GM19239 (cell line): ENCODE measurements at places on chromosomes 1 and 21.
A peak's percentile ranks its signal among the peaks of the same experiment; 100 is the strongest.

- DNase-seq, result peak; percentile 90
Measured at GRCh38 chr1:2194319-2194897, at the start of gene FAAP20. FAAP20 (minus strand) TSS chr1:2194772; CDS start chr1:2194749, 23 bp downstream.

- DNase-seq, result no peak
Measured at GRCh38 chr1:56654126-56654923, 9.2 kb downstream of the PRKAA2 start.

DNA sequence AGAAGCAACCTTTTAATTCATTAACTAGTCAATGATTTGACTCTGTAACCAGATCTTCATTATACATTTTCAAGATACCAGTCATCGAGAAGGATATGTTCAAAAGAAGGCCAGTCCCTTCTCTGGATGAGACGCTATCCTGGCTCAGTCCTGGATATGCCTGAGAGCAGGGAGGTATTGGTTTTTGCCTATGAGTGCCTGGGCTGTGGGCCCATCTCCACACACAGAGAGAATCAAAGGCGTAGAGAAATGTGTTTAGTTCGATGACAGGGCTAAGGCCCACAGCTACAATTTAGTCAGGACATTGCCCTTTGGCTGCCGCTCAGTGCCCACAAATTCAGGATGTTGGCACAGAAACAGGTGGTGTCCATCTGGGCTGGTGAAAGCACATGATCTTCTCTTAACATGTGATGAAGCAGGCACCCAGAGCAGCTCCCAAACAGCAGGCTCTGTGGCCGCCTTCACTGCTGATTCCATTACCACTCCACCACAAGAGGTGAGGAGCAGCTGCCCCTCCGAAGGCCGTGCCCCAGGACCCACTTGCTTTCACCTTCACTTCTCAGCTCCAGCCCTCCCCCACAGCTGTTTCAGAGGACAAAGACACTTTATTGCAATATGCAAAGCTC, 24.7 kb downstream of the ACKR1 start:
- DNase-seq, result no peak

DNA sequence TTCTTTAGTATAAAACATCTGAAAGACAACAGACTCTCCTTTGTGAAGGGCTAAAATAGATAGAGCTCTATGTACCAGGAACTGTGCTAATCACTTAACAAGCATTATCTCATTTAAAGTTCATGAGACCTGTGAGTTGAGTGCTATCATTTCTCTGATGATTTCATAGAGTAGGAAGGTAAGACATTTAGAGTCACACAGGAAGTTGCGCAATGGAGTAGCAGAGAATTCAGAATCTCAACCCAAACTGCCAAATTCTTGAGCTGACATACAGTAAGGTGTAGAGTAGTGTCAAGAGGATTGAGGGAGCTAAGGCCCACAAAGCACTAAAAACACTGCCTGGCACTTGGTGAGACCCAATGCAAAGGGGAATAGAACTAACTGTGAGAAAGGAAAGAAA, 384.3 kb downstream of the NTNG1 start:
- DNase-seq, result no peak

DNA sequence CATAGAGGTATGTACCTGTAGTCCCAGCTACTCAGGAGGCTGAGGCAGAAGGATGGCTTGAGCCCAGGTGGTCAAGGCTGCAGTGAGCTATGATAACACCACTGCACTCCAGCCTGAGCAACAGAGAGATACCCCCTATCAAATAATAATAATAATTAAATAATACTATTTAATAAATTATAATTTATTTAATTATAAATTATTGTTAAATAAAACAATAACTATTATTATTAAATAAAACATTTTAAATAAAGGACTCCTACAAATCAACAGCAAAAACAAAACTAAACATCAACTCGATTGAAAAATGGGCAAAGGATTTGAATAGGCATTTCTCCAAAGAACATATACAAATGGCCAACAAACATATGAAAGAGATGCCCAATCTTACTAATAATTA, 65.8 kb upstream of the TBX15 start:
- no peak for DNase-seq

DNA sequence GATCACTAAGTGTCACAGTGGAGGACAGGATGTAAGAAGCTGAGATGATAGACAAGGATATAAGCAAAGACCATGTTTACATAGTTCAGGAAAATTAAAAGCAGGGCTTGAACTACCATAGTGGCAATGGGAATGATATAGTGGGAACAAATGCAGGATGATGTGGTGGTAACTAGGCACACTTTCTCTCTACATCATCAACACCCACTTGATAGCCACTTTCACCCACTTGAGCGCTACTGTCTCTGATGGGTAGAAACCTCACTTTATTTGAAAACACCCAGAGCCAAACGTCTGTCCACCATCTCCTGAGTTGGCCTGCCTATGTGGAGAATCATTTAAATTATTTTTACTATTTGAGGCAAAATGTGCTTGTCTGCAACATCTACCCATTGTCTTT, 305.0 kb upstream of the ST6GALNAC5 start:
- DNase-seq, result no peak

DNA sequence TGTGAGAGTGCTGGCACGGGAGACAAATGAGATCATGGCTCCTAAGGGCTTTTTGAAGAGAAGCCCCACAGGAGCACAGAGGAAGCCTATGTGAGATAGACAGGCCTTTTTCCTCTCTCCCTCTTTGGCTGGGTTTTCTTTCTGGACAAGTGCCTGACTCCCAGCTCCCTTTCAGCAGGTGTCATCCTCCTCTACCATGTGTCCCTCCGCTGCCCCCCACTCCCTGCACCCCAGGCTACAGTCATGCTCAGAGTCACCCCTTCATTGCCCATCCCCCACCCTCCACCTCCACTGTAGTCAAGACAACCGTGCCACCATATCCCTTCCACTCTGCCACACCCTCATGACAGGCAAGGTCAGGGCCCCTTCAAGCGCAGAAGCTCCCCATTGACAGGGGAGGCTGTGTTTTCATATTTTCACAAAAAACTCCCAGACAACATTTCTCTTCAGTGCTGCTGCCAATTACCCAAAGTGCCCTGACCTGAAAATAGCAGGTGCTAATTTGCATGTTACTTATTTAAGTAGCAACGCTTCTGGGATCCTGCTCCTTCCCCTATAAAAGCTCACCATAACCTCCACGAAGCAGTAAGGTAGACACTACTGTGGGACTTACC, 92.1 kb upstream of the IPO9 start:
- DNase-seq, result no peak
